CD4-positive, alpha-beta T cell treated with Interleukin-6 for 4 hours (primary cell): ENCODE measurements at places on chromosomes 5 and 9.

GRCh38 chr5:2135833-2136232 is 253.1 kb upstream of the IRX4 start:
- DNase-seq: no peak

DNA sequence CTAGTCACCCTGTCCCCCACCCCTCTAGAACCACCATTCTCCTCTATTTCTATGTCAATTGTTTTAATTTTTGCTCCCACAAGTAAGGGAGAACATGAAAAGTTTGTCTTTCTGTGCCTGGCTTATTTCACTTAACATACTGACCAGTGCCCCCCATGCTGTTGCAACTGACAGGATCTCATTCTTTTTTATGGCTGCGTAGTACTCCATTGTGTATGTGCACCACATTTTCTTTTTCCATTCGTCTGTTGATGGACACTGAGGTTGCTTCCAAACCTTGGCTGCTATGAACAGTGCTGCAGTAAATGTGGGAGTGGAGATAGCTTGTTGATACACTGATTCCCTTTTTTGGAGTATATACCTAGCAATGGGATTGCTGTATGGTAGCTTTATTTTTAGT is 7.4 kb upstream of the TERT start:
- no peak for DNase-seq

GRCh38 chr9:128096616-128097536 is 28.8 kb downstream of the SLC25A25 start:
- DNase-seq: no peak

GRCh38 chr9:109743696-109744095 is 36.3 kb upstream of the PALM2AKAP2 start:
- DNase-seq: no peak

DNA sequence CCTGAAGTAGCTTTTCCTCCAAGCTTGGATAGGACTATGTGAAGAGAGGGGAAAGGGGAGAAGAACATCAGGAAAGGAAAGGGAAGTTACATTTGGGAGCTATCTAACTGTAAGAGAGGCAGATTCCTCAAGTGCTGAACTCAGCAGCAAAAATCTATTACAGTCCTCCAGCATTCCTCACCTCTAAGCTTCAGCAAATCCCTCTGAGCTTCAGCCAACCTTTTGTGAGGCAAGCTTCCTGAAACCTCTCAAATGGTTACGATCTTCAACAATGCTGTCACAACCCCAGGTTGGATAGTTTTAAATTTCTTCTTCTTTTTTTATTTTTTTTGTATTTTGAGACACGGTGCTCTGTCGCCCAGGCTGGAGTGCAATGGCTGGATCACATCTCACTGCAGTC is 2.5 kb upstream of the RNF38 start:
- DNase-seq: no peak

- no peak for DNase-seq
Measured at GRCh38 chr5:6570530-6570929, 62.3 kb downstream of the NSUN2 start.

- DNase-seq: peak; percentile 39
Measured at GRCh38 chr5:73160239-73160671, 12.7 kb upstream of the TMEM174 start.

GRCh38 chr5:25516141-25516540 is 871.4 kb upstream of the CDH10 start:
- DNase-seq: no peak
